ENCODE measurements at places on chromosomes 7 and 10.

DNA sequence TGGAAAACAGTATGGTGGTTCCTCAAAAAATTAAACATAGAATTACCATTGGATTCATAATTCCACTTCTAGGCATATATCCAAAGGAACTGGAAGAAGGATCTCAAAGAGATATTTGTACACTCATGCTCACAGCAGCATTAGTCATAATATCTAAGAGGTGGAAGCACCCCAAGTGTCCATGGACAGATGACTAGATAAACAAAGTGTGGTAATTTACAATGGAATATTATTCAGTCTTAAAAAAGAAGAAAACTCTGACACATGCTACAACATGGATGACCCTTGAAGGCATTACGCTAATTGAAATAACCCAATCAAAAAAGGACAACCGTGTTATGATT lies 594.2 kb downstream of the KCNMA1 start:
- DNase-seq = no peak

GRCh38 chr10:112304267-112304859 lies 21.2 kb downstream of the TECTB start:
- peak; percentile 7 for DNase-seq

- peak; percentile 9 for DNase-seq
Observed at GRCh38 chr7:1193593-1194424, 33.8 kb upstream of the ZFAND2A start.

DNA sequence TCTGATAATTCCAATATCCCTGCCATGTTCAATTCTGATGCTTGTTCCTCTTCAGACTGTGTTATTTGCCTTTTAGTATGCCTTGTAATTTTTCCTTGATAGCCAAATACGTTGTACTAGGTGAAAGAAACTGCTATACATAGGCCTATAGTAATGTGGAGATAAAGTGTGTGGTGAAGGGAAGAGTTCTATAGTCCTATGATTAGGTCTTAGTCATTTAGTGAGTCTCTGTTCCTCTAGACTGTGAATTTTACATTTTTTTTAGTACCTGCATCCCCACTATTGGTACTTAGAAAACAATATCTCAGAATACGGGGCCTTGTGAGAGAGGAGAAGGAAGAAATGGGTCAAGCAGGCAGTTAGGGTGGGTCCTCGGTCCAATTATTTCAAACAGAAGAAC lies 59.6 kb upstream of the SEMA3E start:
- no peak for DNase-seq

GRCh38 chr7:82741493-82741892 lies 297.9 kb upstream of the CACNA2D1 start:
- no peak for DNase-seq

DNA sequence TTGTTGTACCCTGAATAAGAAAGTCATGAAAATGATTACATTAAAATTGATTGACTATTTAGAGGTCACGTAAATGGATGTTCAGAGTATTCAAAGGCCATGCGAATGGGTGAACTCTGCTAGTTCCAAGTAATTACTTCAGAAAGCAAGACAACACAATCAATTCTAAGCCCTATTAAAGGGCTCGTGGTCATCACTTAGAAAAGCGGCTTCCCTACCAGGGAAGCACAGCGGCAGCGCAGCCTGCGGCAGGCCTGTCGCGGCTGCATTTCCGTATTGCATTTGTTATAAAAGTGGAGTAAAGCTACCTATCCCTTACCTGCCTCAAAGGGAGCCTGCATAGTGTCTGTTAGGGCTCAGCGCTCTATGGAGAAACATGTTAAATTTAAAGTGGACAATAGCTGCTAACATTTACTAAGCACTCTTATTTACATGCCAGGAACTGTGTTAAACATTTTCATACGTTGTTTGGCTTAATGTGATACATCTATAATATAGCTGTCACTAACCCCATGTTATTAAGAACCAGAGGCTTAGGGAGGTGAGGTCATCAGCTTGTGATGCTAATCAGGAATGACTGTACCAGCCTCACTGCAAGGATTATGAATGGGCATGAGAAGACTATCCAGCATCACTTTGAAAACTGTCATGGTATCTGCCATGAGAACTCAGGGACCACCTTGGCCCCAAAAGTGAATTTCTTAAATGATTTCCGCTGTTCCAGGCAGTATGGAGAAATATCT lies 187.5 kb downstream of the CELF2 start:
- DNase-seq = no peak

GRCh38 chr10:11091517-11092102 lies 73.9 kb downstream of the CELF2 start:
- DNase-seq = no peak

- peak; percentile 62 for DNase-seq
Observed at GRCh38 chr10:55476129-55476528, 675.1 kb upstream of the PCDH15 start.

GRCh38 chr10:30528429-30528786 lies 94.4 kb downstream of the MAP3K8 start:
- DNase-seq = no peak

- peak; percentile 16 for DNase-seq
Observed at GRCh38 chr7:17772581-17773288, 167.6 kb downstream of the SNX13 start.

DNA sequence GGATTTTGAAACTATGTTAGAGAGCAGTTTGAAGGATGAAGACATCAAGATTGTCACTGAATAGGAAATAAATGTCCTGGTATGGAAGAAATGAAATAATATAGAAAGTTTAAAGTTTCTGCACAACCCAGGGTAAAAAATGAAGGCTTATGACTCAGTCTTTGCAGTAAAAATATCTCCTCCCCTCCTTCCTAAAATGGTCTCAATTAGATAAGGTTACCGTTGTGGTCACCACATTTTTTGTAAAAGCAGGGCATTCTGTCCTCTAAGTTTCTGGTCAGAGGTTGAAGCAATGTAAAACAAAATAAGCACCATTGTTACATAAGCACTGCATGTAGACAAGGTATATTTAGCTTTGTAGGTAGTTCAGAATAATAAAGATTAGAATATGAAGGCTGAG lies 403.5 kb downstream of the SUGCT start:
- DNase-seq = no peak

DNA sequence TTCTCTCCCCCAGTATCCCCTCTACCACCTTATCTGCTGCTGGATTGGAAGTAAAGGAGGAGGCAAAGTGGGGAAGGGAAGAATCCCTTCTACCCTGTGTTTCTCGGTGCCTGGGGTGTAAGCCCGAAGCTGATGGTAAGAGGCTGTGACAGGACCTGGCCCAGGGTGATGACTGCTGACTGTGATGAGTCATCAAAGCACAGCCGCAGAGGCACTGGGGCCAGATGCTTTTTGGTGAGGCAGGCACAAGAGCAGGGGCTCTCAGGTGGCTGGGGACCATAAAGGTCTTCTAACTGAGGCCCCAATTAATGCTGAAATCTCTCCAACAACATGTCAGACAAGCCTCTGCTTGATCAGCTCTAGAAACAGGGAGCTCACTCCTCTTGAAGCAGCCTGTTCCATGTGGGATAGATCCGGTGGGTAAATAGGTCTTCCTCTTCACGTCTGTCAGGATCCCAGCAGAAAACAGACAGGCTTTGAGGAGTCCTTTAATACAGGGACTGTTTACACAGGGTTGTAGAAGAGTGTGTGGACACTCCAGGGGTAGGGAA lies 86.1 kb upstream of the PCBD1 start:
- peak; percentile 28 for DNase-seq

- DNase-seq = no peak
Observed at GRCh38 chr10:5187867-5188266, 2.9 kb upstream of the AKR1C8 start.

DNA sequence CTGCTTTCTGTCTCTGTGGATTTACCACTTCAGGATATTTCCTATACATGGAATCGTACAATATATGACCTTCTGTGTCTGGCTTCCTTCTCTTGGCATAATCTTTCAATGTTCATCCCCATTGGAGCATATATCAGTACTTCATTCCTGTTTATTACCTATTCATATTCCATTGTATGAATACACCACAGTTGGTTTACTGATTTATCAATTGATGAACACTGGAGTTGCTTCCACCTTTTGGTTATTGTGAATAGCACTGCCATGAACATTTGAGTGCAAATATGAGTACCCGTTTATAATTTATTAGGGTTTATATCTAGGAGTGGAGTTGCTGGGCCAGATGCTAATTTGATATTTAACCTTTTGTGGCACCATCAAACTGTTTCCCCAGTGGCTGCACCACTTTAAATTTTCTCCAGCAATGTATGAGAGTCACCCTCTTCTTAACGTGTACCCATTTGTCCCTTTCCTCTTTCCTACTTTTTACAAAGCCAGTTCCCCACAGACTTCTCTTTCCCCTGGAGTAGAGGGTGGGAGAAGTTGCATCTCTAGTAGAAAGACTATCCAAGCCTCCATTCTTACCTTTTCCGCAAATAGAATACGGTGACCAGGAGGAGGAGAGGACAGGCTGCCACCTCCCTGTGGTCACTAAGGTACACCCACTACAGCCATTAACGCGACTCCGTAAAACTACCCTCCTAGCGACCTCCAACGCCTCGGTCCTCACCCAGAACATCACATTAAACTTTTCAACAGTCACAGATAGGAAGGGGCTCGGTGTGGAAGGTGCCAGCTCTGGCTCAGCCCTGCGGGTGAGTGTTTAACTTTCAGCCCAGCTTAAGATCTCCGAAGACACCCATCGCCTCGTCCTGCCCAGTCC lies 25.6 kb downstream of the SCD start:
- DNase-seq = no peak

DNA sequence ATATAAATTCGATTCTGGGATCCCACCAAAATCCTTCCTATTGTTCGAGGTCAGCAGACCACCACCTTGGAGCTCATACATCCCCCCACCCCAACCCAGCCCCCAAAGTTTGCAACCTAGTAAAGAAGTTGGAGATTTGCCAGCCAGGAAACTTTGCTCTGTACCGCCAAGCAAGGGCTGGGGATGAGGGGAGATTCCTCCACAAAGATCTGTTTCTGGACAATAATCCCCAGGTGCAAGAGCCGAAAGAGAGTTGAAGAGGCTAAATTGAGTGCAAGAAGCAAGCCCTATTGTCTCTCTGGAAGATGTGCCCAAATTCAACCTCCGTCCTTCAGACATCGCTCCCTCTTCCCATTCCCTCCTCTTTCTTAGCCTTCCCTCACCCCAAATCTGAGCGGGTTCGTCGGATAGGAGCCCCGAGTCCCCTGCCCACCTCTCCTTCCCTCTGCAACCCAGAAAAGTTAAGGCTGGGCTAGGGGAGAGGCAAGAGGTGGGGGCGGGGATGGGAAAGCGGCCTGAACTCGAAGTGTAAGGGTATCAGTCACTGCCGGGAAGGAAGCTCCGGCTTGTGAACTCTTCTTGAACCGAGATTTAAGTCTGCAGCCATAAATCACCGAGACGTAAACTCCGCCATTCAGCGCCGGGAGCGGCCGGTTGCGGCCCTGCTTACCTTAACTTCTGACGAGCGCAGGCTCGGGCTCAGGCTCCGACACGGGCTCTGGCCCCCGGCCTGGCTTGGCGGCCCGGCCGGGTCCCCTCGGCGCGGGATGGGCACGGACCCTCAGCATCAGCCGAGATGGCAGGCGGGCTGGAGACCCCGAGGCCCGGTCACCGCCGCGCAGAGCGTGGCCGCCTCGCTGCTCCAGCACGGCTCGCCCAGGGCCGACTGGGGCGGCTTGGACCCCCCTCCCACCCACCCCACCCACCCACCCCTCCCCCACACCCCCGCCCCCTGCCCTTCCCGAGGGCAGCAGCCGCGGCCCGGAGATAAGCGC lies 10.8 kb upstream of the HOXA2 start:
- DNase-seq = no peak

DNA sequence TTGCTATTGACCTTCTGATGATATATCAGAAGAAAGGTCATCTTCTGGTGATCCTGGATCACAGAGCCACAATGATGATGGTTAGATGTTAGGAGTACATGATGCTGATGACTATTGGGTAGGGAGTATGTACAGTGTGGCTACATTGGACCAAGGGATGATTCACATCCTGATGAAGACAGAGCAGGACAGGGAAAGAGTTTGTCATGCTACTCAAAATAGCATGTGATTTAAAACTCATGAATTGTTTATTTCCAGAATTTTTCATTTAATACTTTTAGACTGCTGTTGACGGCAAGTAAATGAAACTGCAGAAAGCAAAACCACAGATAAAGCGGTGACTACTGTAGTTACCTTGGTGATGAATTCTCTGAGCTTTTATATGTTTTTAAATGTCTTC lies 397.3 kb downstream of the PPP1R3A start:
- DNase-seq = no peak

Measured in trophoblast cell (in vitro differentiated cells and primary cell).